ENCODE measurements at places on chromosomes 1 and 21. TPM values are rescaled to one million over a fixed set of nuclear protein-coding genes. Genes with fewer than 3 reads are reported as not detected.

GRCh38 chr1:203408486-203409481 is 57.9 kb upstream of the FMOD start:
- peaks cover 58% of the 10 kb centered on the region for H3K4me1 ChIP-seq
- DNase-seq: peak; percentile 57
- H3K27me3 ChIP-seq: no peaks in the 10 kb centered on the region
- H3K27ac ChIP-seq: peak overlapping the region; percentile 83
- no peaks in the 10 kb centered on the region for H3K36me3 ChIP-seq

- DNase-seq: no peak
- peak overlapping the region; percentile 81 for H3K4me3 ChIP-seq
- H3K27ac ChIP-seq: peak overlapping the region; percentile 91
- peaks cover 54% of the 10 kb centered on the region for H3K4me1 ChIP-seq
- no peaks in the 10 kb centered on the region for H3K36me3 ChIP-seq
- no peaks in the 10 kb centered on the region for H3K27me3 ChIP-seq
Measured at GRCh38 chr1:184387476-184388318, 868 bp downstream of the C1orf21 start.

- H3K4me1 ChIP-seq: peaks cover 15% of the 10 kb centered on the region
- DNase-seq: no peak
- no peaks in the 10 kb centered on the region for H3K36me3 ChIP-seq
- no peaks in the 10 kb centered on the region for H3K27me3 ChIP-seq
- H3K4me3 ChIP-seq: no peak overlapping the region
- no peak overlapping the region for H3K27ac ChIP-seq
Measured at GRCh38 chr1:233114159-233114558, 163.7 kb downstream of the NTPCR start.

- no peaks in the 10 kb centered on the region for H3K4me1 ChIP-seq
- DNase-seq: no peak
- no peak overlapping the region for H3K4me3 ChIP-seq
- no peaks in the 10 kb centered on the region for H3K27me3 ChIP-seq
Measured at GRCh38 chr1:79613046-79613445, 606.5 kb upstream of the ADGRL4 start.

- peaks cover 15% of the 10 kb centered on the region for H3K4me1 ChIP-seq
- peak overlapping the region; percentile 53 for H3K27ac ChIP-seq
- H3K27me3 ChIP-seq: no peaks in the 10 kb centered on the region
- DNase-seq: no peak
Measured at GRCh38 chr1:27971674-27972073, 11.9 kb downstream of the XKR8 start.

Gene ESPN
- 0.33 TPM for total RNA-seq

- H3K27ac ChIP-seq: no peak overlapping the region
- DNase-seq: no peak
- H3K27me3 ChIP-seq: no peaks in the 10 kb centered on the region
- no peaks in the 10 kb centered on the region for H3K36me3 ChIP-seq
- H3K4me1 ChIP-seq: peaks cover 19% of the 10 kb centered on the region
Measured at GRCh38 chr1:58870298-58870676, 86.4 kb upstream of the JUN start.

- no peaks in the 10 kb centered on the region for H3K36me3 ChIP-seq
- DNase-seq: no peak
- H3K27ac ChIP-seq: no peak overlapping the region
Measured at GRCh38 chr1:52559875-52560274, 7.0 kb upstream of the TUT4 start.

Gene RBP7
- 12.9 TPM for total RNA-seq

DNA sequence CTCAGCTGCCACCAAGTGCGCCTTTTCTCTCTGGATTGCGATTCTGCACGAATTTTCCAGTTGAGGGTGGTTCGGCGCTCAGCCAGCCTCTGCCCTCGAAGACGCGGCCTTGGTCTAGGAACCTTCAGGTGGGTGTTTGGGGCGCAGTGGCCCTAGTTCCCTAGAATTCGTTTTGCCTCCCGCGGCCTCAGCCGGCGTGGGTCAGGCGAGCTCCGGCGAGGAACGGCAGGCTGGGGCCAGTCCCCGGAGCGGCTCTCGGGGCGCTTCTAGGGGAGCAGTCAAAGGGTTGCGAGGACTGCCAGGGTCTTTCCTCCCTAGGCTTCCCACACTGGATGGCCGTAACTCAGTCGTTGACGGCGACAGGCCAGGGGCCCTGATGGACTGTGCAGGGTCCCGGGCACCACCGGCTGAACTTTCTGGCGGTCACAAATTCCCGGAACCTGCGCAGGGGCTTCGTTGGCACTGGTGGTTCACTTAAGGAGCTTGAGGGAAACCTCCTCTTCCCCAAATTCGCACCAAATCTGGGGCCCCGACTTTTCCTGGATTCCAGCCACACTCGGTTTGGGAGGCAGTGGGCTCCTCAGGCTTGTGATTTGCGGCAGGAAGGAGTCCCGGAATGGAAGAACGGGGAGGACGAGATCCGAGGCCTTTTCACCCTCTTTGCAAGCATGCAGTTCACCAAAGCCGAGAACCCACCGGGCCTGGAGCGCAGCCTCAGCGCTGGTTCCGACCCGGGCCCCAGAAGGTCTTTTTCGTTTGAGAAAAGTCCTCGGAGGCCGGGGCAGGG is 1.2 kb downstream of the DMBX1 start:
- peaks cover 26% of the 10 kb centered on the region for H3K4me1 ChIP-seq
- H3K36me3 ChIP-seq: no peaks in the 10 kb centered on the region
- DNase-seq: no peak
- H3K27ac ChIP-seq: no peak overlapping the region
- H3K27me3 ChIP-seq: peaks cover 98% of the 10 kb centered on the region

DNA sequence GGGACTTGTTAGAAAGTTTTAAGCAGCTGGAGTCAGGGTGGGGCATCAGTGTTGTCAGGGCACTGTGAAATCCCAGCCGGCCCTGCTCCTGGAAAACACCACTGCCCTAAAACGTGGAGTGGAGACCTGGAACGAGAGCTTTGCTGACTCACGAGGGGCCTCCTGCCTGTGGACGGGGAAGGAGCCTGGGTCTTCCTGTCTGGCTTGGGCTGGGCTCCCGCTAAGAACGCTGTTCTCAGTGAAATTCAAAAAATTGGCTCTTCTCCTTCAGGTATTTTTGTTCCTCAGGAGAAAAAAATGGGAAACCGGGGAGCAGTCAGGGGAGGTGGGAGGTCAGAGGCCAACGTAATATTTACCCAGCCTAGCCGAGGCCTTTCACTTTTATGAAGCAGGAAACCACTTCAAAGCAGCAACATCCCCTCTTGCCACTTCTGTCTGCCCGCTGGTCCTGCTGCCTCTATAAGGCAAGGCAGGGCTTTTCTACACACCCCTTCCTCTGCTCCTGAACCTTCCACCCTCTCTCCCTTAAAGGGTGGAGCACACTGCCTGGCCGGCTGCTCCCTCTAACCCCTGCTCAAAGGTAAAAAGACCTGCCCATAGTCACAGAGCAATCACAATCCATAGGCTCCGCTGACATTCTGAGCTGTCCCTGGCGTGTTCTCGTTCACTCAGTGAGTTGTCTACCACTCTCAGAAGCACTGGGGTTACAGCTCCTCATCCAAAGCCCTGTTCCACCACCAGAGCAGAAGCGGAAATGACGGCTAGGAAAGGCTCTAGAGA is 8.0 kb downstream of the PLXNA2 start:
- peak; percentile 94 for DNase-seq
- H3K4me3 ChIP-seq: peak overlapping the region; percentile 24
- peaks cover 100% of the 10 kb centered on the region for H3K4me1 ChIP-seq
- no peaks in the 10 kb centered on the region for H3K27me3 ChIP-seq
- H3K27ac ChIP-seq: peak overlapping the region; percentile 87

- H3K4me3 ChIP-seq: no peak overlapping the region
- no peak overlapping the region for H3K27ac ChIP-seq
- H3K27me3 ChIP-seq: no peaks in the 10 kb centered on the region
- no peaks in the 10 kb centered on the region for H3K4me1 ChIP-seq
- H3K36me3 ChIP-seq: no peaks in the 10 kb centered on the region
- no peak for DNase-seq
Measured at GRCh38 chr1:222420633-222421032, 127.3 kb downstream of the HHIPL2 start.

DNA sequence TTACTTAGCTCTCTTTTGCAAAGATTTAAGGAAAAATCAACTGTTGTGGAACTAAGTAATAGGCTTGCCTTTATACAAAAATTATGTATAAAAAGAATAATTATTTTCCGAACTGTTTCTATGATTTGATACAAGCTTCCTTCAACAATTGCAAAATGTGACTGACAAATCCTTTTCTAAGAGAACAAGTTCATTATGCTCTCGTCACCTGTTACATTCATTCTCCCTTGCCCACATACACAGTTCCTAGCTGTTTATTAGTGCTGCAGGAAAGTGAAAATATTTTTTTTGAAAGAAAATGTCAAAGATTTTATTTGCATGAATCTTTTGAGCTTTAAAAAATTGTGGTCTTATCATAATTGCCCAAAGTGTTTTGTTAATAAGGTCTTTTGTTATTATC is 466.2 kb downstream of the USP25 start:
- peak overlapping the region; percentile 69 for H3K27ac ChIP-seq
- H3K4me3 ChIP-seq: peak overlapping the region; percentile 57
- no peaks in the 10 kb centered on the region for H3K36me3 ChIP-seq
- H3K27me3 ChIP-seq: no peaks in the 10 kb centered on the region
- DNase-seq: no peak

GRCh38 chr1:150476754-150477153 is 10.5 kb upstream of the TARS2 start:
- no peak overlapping the region for H3K4me3 ChIP-seq
- H3K36me3 ChIP-seq: peaks cover 5% of the 10 kb centered on the region
- DNase-seq: no peak
- H3K4me1 ChIP-seq: no peaks in the 10 kb centered on the region

DNA sequence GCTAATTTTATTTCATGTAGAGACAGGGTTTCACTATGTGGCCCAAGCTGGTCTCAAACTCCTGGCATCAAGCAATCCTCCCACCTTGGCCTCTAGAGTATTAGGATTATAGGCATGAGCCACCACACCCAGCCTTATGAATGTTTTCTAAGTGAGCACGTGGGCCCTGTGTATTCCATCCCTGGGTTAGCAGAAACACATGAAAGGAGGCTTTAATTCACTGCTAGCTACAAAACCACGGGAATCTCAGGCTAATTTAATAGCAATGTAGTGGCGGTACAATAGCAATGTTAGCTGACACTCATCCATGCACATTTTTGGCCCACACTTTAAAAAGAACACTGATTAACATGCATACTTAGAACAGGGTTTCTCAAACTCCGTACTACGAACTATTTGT is 32.0 kb downstream of the VTCN1 start:
- no peaks in the 10 kb centered on the region for H3K27me3 ChIP-seq
- H3K36me3 ChIP-seq: no peaks in the 10 kb centered on the region
- no peak overlapping the region for H3K4me3 ChIP-seq

Gene KCNA10
- 0.23 TPM for total RNA-seq

Gene CRP
- 0.65 TPM for total RNA-seq

DNA sequence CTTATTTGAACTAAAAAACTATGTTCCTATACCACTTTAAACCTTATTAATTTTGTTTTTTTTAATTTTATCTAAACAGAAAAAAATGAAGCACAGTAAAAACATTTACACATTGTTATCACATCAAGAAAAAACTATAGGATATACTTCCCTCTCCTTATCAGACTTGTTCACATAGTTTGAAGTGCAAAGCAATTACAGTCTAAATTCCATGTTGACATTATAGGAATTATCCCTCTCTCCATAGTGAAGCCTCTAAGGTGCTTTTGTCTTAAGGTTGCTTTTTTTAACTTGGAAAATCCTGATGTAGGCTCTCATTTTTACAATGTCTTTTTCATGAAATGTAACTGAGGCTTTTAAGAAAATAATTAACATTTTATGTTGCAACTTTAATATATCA is 85.8 kb downstream of the RGS21 start:
- no peaks in the 10 kb centered on the region for H3K36me3 ChIP-seq
- H3K27me3 ChIP-seq: no peaks in the 10 kb centered on the region
- H3K4me1 ChIP-seq: peaks cover 6% of the 10 kb centered on the region
- no peak for DNase-seq

Gene CACYBP
- total RNA-seq: 120 TPM

Gene ETNK2
- total RNA-seq: 15.3 TPM

DNA sequence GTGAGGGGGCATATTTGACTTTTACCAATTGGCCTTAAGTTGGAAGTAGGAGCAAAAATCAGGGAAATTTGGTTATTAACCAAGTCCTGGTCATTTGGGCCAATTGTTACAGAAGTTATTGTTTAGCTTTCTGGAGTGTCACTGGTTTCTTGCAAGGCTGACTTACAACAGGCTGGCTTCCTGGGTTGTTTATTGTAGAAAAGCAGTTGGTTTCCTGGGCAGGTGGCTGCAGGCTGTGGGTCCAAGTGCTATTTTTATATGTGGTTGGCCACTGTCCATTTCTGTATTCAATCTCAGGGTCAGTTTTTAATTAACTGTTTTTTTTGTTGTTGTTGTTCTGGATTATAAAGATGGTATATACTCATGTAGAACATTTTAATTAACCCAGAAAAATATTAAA is 174.1 kb downstream of the KCNJ6 start:
- no peaks in the 10 kb centered on the region for H3K27me3 ChIP-seq
- no peak overlapping the region for H3K4me3 ChIP-seq
- DNase-seq: no peak
- no peaks in the 10 kb centered on the region for H3K36me3 ChIP-seq
- H3K4me1 ChIP-seq: no peaks in the 10 kb centered on the region
